ENCODE measurements at places on chromosomes 3 and 15.
A peak's percentile ranks its signal among the peaks of the same experiment; 100 is the strongest.

DNA sequence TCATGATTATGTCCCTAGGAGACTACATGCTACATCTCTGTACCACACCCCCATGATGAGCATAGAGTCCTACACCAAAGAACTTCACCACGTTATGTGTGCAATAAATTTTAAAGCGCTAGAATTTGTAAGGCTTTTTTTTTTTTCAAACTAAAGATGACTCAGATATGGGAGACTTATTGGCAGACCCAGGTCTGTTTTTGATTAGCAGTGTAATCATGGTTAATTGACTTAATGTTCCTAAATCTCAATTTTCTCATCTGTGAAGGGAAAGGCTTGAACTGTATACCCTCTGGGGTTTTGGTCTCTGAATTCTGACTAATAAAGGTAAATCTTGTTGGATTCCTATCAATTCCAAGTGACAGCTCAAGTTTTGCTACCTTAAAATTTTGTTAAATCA is 26.4 kb downstream of the ABI3BP start:
- DNase-seq, result no peak

- no peak for DNase-seq
Observed at GRCh38 chr15:66621491-66622467, 56.0 kb upstream of the LCTL start.

GRCh38 chr15:60844010-60844409 is 365.1 kb upstream of the ICE2 start:
- no peak for DNase-seq

GRCh38 chr15:40893019-40893670 is 1.1 kb upstream of the VPS18 start:
- no peak for DNase-seq

DNA sequence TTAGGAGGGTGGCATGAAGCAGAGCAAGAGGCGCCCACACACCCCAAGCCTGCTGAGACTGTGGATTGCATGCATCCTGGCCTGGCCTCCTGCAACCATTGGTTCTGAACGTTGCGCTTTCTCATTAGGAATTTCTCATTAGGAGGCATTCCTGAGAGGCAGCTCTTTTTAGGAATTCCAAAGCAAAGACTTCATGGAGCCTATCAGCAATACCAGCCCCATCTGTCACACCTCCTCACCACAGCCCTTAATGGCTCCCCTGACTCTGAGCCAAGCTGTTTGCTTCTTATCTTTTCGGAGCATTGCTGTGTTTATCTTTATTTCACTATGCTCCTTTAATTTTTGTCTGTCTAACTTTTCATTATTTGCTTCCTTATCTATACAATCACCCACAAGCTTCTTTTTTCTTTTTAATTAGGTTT is 226.9 kb downstream of the CACNA2D3 start:
- no peak for DNase-seq

- DNase-seq, result no peak
Observed at GRCh38 chr3:20846066-20846465, 660.1 kb upstream of the SGO1 start.

- no peak for DNase-seq
Observed at GRCh38 chr15:68052431-68052830, 1.7 kb upstream of the PIAS1 start.

DNA sequence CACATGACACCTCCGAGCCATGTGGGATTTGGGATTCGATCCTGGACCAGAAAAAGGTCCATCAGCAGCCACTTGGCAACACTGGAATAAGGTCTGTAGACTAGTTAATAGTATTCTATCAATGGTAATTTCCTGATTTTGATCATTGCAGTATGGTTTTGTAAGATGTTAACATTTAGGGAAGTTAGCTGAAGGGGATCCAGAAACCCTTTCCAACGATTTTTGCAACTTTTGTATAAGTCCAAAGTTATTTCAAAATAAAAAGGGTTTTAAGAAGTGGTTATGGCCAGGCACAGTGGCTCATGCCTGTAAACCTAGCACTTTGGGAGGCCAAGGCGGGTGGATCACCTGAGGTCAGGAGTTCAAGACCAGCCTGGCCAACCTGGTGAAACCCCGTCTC is 10.2 kb downstream of the BDH1 start:
- DNase-seq, result no peak

DNA sequence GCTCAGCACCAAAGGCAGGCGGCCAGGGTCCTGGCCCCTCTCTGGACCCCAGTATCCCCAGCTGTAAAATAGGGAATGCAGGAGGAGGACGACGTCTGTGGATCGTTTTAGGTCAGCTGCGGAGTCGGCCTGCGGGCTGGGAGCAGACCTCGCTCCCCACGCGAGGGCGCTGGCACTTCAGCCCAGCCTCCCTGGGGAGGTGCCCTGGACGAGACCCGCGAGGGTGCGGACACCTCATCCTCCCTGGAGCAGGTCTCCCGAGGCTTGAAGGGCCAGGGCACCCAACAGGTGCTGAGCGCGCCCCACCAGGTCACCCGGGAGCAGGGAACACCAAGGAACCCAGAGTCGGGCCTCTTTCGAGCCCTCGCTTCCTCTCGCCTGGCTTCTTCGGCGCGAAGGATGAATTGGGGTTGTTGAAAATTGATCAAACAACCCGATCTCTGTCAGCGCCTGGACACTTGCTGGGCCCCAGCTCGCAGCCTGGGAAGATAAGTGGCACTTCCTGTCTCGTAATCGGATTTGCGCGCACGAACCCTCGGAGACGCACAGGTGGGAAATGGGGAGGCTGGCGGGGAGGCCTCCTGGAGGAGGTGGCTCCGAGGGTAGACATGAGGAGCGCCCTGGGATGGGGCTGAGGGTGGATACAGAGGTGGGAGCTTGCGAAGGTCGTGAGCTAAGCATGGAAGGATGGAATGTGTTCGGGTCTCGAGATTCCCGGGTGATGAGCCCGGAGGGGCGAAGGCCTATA is 588 bp upstream of the VIPR1 start:
- DNase-seq, result peak; percentile 55

- peak; percentile 82 for DNase-seq
Observed at GRCh38 chr3:147409143-147410115, at the start of gene ZIC1. Gene ZIC1 (plus strand): TSS chr3:147409365. CDS start chr3:147410113, 748 bp downstream.

DNA sequence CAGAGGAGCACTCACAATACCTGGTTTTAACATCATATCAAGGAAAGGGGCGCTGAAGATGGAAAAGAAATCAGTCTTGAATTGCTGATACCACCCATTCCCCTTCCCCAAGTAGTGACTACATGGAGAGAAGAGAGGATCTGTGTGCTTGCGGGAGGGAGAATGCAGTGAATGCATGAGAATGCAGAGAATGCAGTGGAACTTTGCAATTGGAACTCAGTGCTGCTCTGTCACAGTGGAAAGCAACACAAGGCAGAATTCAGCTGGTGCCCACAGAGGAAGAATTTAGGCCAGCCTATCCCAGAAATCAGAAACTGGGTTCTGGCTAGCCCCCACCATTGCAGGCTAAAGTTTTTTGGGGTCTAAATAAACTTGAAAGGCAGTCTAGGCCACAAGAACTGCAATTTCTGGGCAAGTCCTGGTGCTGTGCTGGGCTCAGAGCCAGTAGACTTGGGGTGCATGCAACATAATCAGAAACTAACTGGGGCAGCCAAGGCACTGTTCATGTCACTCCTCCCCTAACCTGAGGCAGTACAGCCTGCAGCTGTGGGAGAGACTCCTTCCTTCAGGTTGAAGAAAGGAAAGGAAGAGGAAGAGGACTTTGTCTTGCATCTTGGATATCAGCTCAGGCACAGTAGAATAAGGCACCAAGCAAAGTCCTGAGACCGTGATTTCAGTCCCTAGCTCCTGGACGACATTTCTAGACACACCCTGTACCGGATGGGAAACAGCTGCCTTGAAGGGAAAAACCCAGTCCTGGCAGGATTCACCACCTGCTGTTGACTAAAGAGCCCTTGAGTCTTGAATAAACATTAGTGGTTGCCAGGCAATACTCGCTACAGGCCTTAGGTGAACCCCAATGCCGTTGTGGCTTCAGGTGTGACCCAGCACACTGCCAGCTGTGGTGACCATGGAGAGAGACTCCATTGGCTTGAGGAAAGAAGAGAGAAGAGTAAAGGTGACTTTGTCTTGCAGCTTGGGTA is 329.3 kb downstream of the TBL1XR1 start:
- DNase-seq, result no peak

DNA sequence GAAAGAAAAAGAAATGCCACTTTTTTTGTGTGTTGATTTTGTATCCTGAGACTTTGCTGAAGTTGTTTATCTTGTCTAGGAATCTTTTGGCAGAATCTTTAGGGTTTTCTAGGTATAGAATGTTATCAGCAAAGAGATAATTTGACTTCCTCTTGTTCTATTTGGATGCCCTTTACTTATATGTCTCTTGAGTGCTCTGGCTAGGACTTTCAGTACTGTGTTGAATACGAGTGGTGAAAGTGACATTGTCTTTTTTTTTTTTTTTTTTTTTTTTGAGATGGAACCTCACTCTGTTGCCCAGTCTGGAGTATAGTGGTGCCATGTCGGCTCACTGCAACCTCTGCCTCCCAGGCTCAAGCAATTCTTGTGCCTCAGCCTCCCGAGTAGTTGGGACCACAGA is 64.7 kb upstream of the NPHP3 start:
- DNase-seq, result no peak

GRCh38 chr3:129971351-129972052 is 3.0 kb upstream of the TRH start:
- no peak for DNase-seq

DNA sequence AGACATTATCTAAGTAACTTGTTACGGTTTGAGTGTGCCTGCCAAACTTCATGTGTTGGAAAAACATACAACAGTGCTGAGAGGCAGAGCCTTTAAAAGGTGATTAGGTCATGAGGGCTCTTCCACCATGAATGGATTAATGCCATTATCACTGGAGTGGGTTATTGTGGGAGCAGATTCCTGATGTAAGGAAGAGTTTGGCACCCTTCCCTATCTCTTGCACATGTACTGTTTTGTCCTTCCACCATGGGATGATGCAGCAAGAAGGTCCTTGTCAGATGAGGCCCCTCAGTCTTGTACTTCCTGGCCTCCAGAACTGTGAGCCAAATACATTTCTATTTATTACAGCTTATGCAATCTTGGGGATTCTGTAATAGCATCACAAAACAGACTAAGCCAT is 413.9 kb downstream of the EPHA3 start:
- no peak for DNase-seq

All from head of caudate nucleus (tissue), 42 donors.